ENCODE measurements at places on chromosomes 16 and 17.

DNA sequence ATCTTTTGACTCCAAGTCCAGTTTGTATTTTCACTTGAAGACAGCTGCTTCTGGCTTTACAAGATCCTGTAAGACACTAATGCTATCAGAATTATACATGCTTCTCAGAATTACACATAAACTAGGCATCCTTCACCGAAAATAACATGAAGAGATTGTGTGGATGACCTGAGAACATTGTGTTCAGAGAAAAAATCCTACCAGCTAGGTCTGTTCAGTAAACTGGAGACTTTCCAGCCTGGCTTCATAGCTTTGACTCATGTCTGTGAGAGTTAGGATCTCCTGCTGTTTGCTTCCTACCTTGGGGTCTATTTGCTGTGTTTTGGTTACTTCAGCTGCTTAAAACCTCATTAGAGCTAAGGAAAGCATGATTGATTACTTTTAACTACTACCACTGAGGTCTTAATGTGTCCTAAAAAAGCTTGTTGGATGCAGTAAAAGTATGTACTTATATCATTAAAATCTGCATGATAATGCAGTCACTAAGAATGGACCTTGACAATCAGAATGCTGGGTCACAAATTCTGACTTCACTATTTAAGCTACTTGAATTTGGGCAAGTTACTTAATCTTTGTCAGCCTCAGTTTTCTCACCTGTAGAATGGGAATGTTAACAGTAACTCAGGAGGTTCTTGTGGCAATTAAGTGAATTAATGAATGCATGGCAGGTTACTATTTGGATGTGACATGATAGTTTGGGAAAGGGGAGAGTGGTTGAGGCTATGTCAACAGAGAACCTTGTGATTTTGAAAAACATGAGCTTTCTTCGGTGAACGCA is 8.0 kb upstream of the MYH13 start:
- DNase-seq: no peak

GRCh38 chr17:5781236-5781927 is 197.1 kb upstream of the NLRP1 start:
- no peak for DNase-seq

DNA sequence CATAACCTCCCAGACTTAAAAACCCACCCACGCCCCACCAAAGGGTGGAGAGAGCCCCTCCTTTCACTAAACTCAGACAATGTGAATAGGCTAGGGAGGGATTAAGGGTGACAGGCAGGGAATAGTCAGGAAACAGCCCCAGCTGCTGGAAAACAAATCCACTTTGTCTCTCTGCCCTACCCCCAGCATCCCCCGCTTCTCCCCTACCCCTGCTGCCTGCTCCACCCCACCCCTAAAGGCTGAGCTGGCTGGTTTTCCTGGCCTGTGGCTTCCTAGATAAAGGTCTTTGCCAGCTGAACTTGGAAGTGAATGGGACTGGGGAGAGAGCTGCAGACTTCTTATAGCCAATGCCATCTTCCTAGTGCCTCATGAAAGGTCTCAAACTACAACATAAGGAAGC is 15.0 kb downstream of the CAVIN1 start:
- DNase-seq: no peak

DNA sequence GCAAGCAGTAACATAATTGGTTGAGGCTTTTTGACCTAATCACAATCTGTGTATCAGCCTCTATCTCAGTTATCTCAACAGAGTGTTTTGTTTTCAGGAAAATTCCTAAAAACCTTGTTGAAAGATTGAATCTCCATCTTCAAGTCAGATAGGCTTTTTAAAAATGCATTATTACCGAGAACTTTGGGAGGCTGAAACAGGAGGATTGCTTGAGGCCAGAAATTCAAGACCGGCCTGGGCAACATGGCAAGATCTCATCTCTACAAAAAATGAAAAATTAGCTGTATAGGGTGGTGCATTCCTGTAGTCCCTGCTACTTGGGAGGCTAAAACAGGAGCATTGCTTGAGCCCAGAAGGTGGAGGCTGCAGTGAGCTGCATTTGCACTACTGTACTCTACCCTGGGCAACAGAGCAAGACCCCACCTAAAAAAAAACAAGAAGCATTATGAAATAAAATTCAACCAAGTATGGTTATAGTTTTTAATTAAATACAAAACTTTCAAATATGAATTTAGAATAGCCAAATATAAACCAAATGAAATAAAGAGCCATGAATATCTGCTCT is 68.4 kb downstream of the VMP1 start:
- no peak for DNase-seq

DNA sequence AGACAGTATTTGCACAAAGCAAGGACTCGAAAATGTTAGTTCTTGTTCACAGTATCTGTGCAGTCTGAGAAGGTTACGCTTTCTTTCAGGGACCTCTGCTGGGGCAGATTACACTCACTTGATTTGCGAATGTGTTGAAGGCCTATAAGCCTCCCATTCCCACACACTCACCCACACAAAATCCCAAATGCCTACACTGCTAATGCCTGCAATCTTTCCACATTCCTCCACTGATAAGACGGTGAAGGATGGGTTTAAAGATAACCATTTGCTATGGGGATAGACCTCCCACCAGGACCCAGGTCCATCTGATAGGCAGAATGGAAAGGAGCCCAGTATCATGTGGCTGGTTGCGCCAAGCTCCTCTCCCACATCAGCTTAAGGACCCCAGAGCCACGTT is 394.9 kb upstream of the SALL1 start:
- no peak for DNase-seq

DNA sequence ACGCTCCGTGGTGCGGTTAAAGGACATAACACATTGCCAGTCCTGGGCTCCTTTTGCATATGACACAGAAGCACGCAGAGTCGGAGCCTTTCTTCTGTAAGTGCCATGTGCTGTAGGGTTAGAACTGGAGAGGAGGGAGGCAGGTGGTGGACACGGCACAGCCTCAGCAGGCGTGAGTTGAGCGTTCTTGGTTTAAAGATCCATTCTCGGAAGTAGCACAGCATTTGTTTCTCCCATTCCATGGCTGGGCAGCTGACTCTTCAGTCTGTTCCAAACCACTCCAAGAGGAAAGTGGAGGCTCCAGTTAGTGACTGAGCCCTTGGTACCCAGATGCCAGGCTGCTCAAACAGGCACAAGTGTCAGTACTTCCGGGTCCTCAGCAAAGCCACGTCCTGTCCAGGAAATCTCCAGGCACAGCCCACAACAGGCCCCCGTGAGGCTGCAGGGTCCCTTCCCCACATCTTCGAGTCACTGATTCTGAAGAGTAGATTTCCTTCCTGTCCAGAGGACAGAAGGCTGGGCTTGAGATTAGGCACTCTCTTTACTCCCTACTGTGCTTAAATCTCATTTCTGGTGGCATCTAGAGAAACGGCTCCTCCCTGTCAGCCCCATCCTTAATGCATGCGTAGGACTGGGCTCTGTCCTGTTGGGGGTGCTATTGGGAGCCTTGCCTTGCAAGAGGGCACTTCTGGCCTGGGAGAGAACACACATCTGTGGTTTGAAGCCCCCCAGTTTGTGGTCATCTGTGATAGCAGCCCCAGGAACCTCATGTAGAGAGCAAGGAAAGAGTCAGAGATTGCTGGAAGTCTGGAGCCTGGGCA is 39.6 kb upstream of the NAT9 start:
- no peak for DNase-seq

GRCh38 chr17:36876966-36877365 is 60.3 kb upstream of the LHX1 start:
- DNase-seq: no peak

DNA sequence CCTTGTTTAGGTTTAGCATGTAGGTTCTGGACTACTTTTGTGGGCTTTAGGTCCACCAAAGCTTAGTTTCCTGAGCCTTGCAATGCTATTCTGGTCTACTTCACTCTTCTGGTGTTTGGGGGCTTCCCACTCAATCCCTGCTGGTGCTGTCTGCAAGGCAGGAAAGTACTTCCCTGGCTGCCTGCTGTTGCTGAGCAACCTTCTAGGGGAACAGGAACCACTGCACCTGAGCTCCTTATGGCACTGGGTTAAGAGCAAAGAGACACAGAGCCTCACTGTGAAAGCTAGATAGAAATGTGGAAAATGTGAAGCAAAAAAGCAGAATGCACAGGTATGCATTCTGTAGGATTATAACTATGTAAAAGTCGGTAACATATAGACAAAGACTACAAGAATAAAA is 17.0 kb downstream of the MPO start:
- DNase-seq: no peak

GRCh38 chr16:49494474-49494873 is 120.9 kb downstream of the C16orf78 start:
- no peak for DNase-seq

DNA sequence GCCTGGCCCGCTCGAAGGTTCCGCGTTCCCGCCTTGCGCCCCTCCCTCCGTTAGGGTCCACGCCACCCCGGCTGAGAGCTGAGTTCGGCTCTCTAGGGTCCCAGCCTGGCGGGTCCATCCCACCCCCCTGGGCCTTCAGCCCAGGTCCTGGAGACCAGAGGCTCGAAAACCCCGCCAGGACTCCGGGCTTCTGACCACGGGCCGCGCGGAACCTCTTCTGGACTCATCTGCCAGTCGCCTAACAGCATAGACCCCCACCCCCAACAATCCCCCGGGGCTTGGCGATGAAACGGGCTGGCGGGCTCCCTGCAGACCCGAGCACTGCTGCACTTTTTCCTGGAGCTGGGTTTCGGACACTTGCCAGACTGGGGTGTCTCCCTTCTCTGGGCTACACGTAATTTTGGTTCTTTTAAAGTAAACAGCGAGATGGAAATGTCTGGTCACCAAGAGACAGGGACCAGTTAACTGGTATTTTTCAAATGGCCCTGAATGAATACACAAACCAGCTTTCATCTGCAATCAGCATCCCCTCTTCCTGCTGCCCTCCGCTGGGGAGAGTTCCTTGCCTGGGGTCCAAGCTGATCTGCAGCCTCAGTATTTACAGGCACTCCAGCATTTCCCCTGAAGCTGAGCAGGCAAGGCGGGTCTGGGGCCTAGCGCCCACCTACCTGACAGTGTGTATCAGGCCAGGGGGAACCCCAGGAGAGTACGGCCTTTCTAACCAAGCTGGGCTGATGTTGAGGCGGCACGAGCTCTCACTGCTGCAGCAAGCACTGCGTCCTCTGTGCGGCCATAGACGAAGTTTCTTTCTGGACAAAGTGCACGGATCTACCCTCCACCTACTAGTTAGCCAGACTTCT is 639 bp upstream of the TRIM65 start:
- no peak for DNase-seq

- DNase-seq: no peak
These were observed 49.4 kb downstream of the RPH3AL start for GRCh38 chr17:303168-303567.

All from fibroblast of gingiva (primary cell).